Retina (tissue), 1 donor: ENCODE measurements at places on chromosomes 4 and X.

- DNase-seq, result no peak
Observed at GRCh38 chr4:40331101-40331745, 3.9 kb upstream of the CHRNA9 start.

GRCh38 chrX:21831496-21831895, 7.9 kb upstream of the MBTPS2 start:
- no peak for DNase-seq

DNA sequence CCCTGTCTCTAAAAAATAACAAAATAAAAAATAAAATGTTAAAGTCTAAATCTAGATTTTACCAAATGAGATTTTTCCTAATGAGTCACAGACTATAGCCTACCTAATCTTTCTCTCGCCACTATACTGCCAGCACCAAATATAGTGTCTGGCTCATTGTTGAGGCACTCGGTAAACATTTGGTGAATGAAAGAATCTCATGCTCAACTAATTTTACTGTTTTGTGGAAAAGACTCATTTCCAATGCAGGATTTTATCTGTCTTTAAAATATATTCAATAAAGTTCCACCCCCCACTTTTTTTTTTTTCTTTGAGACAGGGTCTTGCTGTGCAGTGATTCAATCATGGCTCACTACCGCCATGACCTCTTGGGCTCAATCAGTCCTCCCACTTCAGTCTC, 71.5 kb downstream of the PLS3 start:
- no peak for DNase-seq

DNA sequence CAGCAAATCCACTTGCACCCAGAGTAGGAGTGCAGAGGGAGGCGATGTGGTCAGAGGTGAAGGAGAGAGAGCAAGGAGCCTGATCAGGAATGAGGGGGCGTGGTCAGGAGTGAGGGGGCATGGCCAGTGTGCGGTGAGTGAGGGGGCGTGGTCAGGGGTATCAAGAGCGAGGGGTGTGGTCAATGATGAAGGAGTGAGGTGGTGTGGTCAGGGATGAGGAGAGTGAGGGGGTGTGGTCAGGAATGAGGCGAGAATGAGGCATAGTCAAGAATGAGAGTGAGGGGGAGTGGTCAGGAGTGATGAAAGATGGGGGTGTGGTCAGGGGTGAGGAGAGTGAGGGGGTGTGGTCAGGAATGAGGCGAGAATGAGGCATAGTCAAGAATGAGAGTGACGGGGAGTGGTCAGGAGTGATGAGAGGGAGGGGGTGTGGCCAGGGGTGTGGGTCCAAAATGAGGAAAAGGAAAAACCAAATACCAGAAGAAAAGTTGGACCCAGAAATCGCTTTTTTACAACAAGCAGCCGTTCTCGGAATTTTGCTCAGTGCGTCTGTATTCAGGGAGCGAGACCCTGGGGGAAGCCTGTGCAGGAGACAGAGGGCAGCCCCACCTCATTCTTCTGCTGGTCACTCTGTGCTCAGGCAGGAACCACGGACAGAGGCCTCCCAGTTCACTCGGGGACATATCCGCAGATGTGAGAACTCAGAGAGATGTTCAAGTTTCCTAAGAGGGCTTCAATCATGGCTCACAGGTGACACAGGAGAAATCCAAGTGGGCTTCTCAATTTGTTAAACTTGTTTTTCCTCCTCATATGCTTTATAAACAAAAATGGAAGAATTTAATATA, 47.5 kb downstream of the MAGEA1 start:
- peak; percentile 35 for DNase-seq

GRCh38 chrX:46710425-46710824, 48.5 kb downstream of the SLC9A7 start:
- DNase-seq, result no peak

DNA sequence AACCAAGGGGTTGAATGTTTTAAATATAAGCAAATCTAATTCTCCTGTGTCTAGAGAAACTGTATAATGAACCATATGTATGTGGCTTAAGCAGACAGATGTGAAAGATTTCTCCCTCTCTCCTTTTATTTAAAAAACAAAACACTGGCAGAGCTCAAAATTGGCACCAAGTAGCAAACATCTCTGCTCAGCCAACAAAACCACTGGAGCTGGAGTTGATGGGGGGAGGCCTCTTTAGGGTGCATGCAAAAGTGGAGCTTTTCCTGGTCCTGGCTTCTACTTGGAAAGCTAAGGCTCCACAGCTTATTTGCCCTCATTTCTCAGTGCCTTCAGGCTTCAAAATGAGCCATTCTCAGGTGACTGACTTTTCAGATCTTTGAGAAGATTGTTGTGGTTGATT, 95.6 kb downstream of the REPS2 start:
- no peak for DNase-seq
